Type B pancreatic cell (in vitro differentiated cells): ENCODE measurements at places on chromosomes 16 and 17. TPM values are rescaled to one million over a fixed set of nuclear protein-coding genes. Genes with fewer than 3 reads are reported as not detected.

DNA sequence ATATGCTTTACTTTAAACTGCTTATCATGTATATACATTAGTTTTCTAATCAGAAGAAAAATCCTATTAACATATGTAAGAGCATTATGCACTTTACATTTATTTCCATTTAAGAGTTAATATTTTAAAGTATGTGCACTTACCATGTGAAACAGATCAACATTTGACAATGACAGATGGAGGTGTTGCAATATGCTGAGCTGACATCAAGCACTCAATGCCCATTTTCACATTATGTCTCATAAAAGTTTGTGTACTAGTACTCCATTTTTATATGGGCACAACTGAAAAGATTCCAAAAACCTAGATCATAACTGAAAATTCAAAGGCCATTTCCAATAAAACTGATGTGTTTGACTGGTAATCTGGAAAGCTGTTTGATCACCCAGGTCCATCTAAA lies 420.9 kb upstream of the SOX9 start:
- no peak overlapping the region for H3K27ac ChIP-seq
- no peak overlapping the region for H3K4me3 ChIP-seq
- H3K4me1 ChIP-seq: no peaks in the 10 kb centered on the region

GRCh38 chr17:56718515-56718914 lies 115.2 kb downstream of the C17orf67 start:
- no peak overlapping the region for H3K27ac ChIP-seq
- H3K4me3 ChIP-seq: no peak overlapping the region
- H3K36me3 ChIP-seq: no peaks in the 10 kb centered on the region
- peaks cover 24% of the 10 kb centered on the region for H3K27me3 ChIP-seq
- H3K4me1 ChIP-seq: peaks cover 1% of the 10 kb centered on the region

DNA sequence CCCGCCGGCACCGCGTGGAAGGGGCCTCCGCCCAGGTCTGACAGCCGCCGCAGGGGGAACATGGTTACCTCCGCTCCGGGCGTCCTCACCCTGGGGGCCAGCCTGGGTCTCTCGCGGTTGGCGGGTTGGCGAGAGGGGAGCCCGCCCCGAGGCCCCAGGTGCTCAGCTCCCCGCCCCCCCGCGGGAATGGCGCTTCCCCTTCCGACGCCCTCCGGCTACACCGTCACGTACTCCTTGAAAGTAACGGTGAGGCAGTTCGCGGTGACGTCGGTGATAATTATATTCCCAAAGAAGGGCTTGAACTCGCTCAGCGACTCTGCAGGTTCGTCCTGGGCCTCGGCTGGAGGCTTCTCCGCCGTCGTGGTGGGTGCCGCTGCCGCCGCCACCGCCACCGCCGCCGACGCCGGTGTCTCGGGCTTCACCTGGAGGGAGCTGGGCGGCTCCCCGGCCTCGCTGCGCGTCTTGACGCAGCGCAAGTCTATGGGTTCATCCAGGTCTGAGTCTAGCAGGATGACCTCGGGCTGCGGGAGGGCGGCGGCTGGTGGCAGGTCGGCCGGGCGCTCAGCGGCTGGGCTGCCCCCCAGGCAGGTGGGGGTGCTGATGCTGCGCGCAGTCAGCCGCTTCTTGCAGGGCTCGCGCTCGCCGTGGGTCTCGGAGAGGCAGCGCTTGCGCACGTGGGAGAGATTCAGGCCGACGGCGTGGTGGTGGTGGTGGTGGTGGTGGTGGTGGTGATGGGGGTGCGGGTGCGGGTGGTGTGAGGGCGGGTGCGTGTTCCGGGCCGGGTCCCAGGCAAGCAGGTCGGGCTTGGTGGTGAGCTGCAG lies 5.3 kb downstream of the CBX4 start:
- H3K27me3 ChIP-seq: peaks cover 25% of the 10 kb centered on the region
- peaks cover 27% of the 10 kb centered on the region for H3K4me1 ChIP-seq
- peaks cover 9% of the 10 kb centered on the region for H3K36me3 ChIP-seq
- no peak overlapping the region for H3K27ac ChIP-seq

Gene KRTAP1-1
- total RNA-seq: not detected in 2 replicates

DNA sequence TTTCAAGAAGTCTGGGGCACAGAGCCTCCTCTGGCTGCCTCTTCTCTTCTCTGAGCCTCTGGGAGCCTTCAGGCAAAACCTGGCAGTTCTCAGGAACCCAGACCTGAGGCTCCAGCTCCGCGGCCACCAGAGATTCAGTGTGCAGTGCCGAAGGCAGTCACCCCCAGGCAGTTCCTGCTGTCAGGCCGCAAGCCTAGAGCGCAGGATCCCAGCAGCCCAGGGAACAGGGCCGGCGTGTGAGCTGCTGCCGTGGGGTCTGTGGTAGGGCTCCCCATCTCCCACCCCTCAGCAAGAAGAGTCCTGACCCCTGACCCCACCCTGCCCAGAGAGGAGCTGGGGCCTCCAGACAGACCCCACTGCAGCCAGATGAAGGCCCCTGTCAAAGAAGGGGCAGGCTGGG lies 78.2 kb downstream of the AMFR start:
- DNase-seq: no peak
- H3K27me3 ChIP-seq: no peaks in the 10 kb centered on the region
- no peaks in the 10 kb centered on the region for H3K36me3 ChIP-seq
- no peak overlapping the region for H3K27ac ChIP-seq
- no peaks in the 10 kb centered on the region for H3K4me1 ChIP-seq

DNA sequence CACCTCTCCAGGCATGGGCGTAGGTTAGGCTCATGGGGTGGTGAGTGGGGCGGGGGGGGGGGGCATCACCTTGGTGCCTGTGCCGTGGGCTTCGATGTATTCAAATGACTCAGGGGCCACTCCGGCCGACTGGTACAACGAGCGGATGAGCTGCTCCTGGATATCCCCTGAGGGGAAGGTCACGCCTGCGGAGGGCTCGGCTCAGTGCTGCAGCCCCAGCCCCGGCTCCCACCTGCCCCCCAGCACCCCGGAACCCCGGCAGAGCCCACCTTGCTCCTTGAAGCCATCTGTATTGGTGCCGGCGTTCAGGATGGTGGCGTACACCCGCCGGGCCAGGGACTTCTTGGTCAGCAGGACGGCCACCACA lies 5.4 kb downstream of the FASN start:
- no peak overlapping the region for H3K27ac ChIP-seq
- H3K27me3 ChIP-seq: no peaks in the 10 kb centered on the region
- H3K36me3 ChIP-seq: no peaks in the 10 kb centered on the region
- no peak for DNase-seq

GRCh38 chr16:7397901-7398300 lies 65.3 kb downstream of the RBFOX1 start:
- H3K4me3 ChIP-seq: no peak overlapping the region
- peaks cover 7% of the 10 kb centered on the region for H3K4me1 ChIP-seq
- H3K36me3 ChIP-seq: no peaks in the 10 kb centered on the region

DNA sequence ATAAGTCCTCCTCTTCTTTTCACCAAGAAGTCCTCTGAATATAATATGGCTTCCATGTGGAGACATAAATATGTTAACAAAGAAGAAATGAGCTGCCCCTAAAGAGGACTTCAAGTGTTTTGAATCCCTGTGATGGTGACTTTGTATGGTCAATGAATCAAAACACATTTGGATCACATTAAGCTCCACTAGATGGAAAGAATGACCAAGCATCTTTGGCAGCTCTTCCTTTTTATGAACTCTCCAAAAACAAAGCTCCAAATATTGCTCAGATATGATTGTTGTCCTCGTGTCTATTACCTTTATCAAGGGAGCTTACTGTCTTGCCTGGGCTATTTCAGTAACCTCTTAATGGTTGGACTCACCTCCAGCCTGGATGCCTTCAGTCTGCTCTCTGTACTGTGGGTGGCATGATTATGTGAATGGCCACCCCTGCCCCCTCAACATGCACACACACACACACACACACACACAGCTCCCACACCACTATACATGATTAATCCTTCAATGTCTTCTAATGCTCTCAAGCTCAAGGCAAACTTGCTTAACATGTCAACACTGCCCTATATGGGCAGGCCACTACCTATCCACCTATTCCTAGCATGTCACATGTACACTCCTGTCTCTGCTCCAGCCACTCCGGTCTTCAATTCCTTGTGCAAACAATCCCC lies 346.6 kb upstream of the SALL1 start:
- H3K4me3 ChIP-seq: no peak overlapping the region
- no peak for DNase-seq
- H3K36me3 ChIP-seq: no peaks in the 10 kb centered on the region
- H3K27me3 ChIP-seq: peaks cover 3% of the 10 kb centered on the region

GRCh38 chr17:80453998-80454556 lies 22.3 kb downstream of the NPTX1 start:
- peaks cover 12% of the 10 kb centered on the region for H3K4me1 ChIP-seq
- H3K36me3 ChIP-seq: no peaks in the 10 kb centered on the region
- H3K27ac ChIP-seq: peak overlapping the region; percentile 88

DNA sequence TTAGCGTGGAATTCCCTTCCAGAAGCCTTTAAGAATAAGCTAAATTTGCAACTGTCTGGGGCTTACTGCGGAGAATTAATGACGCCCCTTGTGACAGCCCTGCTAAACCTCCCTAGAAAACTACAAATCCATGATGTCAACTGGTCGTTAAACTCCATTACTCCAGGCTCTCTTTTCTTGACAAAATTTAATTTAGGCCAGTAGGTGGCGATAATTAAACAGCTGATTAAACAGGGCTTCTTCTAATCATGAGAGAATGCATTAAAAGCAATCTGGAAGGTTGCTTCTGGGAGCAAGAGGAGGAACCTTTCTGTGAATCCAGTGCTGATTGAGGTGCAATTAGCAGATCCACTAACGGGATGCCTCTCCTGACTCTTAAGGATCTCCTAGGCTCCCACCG lies 8.1 kb upstream of the NLRP1 start:
- peaks cover 36% of the 10 kb centered on the region for H3K27me3 ChIP-seq
- peaks cover 6% of the 10 kb centered on the region for H3K4me1 ChIP-seq
- H3K4me3 ChIP-seq: no peak overlapping the region
- H3K36me3 ChIP-seq: no peaks in the 10 kb centered on the region
- DNase-seq: no peak

DNA sequence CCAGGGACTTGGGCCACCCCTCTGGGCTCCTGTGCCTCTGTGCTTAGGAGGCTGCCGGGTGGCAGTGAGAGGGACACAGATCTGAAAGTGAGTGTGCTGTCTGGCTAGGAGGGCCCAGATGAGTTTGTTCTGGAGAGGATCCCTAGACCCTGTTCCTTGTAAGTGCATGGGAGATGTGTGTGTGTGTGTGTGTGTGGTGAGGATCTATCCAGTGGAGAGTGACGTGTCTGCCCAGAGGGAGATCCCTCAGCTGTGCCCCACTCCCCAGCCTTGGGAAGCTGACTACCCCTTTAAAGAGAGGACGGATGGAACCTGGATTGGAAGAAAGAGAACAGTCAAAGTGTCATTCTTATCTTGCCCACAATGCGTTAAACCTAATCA lies 25.5 kb upstream of the CDC42EP4 start:
- H3K4me3 ChIP-seq: peak overlapping the region; percentile 28
- no peaks in the 10 kb centered on the region for H3K27me3 ChIP-seq
- H3K4me1 ChIP-seq: peaks cover 48% of the 10 kb centered on the region
- no peak overlapping the region for H3K27ac ChIP-seq

DNA sequence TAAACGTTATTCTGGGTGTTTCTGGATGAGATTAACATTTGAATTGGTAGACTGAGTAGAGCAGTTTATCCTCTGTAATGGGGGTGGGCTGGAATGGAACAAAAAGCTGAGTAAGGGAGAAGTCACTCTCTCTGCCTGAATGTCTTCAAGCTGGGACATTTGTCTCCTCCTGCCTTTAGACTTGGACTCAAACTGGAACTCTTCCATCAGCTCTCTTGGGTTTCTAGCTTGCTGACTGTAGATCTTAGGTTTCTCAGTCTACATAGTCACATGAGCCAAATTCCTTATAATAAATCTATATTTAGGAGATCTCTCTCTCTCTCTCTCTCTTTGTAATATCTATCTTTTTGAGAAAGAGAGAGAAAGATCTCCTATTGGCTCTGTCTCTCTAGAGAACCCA lies 553.3 kb upstream of the CDH11 start:
- H3K36me3 ChIP-seq: peaks cover 5% of the 10 kb centered on the region
- peaks cover 3% of the 10 kb centered on the region for H3K27me3 ChIP-seq
- no peak overlapping the region for H3K4me3 ChIP-seq
- H3K4me1 ChIP-seq: peaks cover 23% of the 10 kb centered on the region

DNA sequence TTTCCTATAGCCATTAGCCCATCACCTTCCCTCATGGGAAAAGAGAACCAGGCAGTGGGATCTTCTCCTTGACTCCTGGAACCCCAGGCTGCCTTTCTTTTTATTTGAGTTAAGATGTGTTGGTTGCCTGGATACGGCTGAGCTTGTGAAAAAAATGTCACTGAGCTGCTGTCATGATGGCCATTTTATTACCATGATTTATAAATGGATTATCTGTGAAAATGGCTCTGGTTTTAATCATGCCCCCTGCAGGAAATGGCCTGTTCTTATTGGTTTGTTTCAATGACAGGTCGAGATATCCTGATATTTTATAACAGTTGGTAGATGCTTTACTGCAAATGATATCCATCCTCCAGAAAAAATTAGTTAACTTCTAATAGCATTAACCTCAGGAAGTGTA lies 640.4 kb downstream of the CDH11 start:
- H3K27me3 ChIP-seq: peaks cover 3% of the 10 kb centered on the region
- no peak for DNase-seq
- H3K27ac ChIP-seq: no peak overlapping the region
- H3K4me1 ChIP-seq: peaks cover 13% of the 10 kb centered on the region
- H3K36me3 ChIP-seq: no peaks in the 10 kb centered on the region

- H3K27me3 ChIP-seq: no peaks in the 10 kb centered on the region
- H3K36me3 ChIP-seq: peaks cover 26% of the 10 kb centered on the region
- no peak for DNase-seq
- no peaks in the 10 kb centered on the region for H3K4me1 ChIP-seq
- H3K4me3 ChIP-seq: no peak overlapping the region
Observed at GRCh38 chr17:661509-661908, 53.1 kb downstream of the VPS53 start.

Gene UMOD
- not detected in 2 replicates for total RNA-seq

- DNase-seq: no peak
- H3K4me3 ChIP-seq: no peak overlapping the region
- peaks cover 20% of the 10 kb centered on the region for H3K4me1 ChIP-seq
- no peak overlapping the region for H3K27ac ChIP-seq
- H3K36me3 ChIP-seq: peaks cover 2% of the 10 kb centered on the region
Observed at GRCh38 chr17:310111-311010, 42.2 kb downstream of the RPH3AL start.

Gene OTOP3
- 0.80 and 1.3 TPM in 2 replicates for total RNA-seq

DNA sequence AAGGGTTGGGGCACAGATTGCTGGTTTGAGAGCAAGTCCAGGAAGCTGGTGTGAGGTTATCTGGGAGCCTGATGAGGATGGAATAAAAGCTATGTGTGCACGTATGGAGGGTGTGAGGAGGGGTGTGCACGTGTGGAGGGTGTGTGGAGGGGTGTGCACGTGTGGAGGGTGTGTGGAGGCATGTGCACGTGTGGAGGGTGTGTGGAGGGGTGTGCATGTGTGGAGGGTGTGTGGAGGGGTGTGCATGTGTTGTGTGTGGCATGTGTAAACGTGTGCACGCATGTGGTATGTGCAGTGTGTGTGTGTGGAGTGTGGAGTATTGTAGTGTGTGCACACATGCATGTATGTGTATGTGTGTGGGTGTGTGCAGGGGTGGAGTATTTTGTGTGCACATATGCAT lies 19.2 kb downstream of the RBFOX3 start:
- H3K27ac ChIP-seq: no peak overlapping the region
- H3K27me3 ChIP-seq: peaks cover 36% of the 10 kb centered on the region
- H3K4me1 ChIP-seq: no peaks in the 10 kb centered on the region
- no peaks in the 10 kb centered on the region for H3K36me3 ChIP-seq
- DNase-seq: no peak

Gene PRAC2
- total RNA-seq: not detected in 2 replicates
